NT2/D1 (cell line): ENCODE measurements at places on chromosomes 2 and 18.
A peak's percentile ranks its signal among the peaks of the same experiment; 100 is the strongest.

GRCh38 chr2:40797120-40797519, 345.2 kb upstream of the SLC8A1 start:
- peak; percentile 44 for DNase-seq

DNA sequence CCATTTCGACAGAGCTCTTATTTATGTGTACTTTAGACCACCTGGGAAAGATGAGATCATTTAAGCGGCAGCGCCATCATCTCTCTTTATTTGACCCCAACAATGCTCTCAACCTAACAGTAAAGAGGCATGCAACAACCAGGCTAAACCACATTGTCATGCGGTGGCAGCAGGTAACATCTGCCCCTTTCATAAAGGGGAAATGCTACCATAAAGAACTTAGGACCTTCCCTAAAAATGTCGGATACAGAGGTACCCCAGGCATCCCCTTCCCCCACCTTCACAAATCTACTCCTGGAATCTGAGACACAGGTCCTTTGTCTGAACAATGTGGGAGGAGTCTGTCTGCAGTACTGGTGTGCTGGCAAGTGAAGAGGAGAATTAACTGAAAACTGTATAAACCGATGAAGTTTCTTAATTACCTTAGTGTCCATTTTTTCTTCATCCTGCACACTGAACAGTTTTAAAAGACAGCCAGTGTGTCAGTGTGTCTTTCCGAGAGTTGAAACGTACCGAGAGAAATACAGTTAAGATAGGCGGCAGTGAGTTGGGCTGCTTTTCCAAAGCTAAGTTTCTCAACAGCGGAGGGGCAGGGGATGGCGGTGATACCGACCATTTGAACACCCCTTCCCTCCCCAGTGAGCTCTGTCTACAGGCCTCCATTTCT, 1.9 kb downstream of the MEX3C start:
- peak; percentile 61 for DNase-seq

GRCh38 chr2:131023758-131024157, 69.5 kb downstream of the FAM168B start:
- DNase-seq: no peak

- no peak for DNase-seq
Observed at GRCh38 chr2:147356157-147356556, 488.7 kb upstream of the ACVR2A start.
